ENCODE measurements at places on chromosomes 3 and 15.

DNA sequence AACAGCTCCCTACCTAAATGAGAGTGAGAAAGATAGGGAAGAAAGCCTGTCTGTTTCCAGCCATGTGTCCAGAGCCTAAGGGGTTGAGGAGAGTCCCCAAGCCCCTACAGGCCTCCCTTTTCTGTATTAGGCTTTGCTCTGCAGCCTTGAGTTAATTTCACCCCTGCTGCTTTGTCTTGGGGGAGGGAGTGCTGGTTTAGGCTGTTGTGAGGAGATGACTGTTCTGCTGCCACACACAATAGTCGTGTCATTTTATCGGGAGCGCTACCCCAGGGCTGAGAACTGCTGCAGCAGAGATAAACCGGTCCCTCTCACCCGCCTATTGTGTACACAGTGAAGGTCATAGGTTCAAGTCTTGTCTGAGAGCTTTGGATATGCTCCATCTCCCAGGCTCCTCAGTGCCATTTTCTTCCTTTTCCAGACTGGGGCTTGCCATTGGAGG, 1.4 kb downstream of the ZNF609 start:
- DNase-seq: peak; percentile 52

DNA sequence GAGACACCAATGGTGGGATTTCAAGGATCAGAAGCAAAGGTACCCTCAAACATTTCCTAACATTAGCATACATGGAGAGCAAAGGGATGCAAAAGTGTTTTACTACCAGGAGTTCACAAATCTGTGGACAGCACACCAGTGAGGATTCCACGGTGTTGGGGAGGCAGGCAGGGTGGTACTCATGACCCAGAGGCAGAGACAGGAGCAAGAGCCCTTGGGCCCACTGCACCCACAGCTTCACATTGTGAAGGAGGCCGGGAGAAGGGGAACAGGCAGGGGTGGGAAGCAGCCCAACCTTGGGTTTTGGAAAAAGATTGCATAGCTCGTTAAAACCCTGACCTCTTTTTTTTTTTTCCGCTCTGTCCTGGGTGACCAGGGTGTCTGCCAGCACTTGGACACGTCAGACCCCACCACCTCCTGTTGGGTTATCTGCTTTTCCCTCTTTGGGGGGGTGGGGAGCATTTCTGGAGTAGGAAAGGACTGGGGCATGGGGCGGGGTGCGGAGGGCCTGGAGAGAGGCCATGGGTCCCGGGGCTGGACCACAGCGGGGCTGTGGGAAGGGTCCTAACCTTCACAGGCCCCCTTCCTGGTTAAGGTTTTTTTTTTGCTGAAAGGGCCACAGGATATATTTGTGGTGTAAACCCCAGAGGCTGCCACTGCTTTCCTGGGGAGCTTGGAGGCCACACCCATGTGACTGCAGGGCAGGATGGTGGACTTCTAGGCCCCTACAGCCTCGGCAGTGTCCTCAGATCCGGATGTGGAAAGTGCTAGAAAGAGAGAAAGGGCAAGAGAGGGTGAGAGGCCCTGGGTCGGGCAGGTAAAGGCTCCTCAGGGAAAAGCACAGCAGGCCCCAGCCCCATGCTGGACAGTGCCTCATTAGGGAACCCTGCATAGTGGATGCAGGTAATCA, 12.5 kb downstream of the SH2D7 start:
- DNase-seq: no peak

GRCh38 chr3:80050826-80051601, 283.2 kb upstream of the ROBO1 start:
- no peak for DNase-seq

GRCh38 chr3:193391902-193392301, 13.3 kb upstream of the ATP13A5 start:
- no peak for DNase-seq

DNA sequence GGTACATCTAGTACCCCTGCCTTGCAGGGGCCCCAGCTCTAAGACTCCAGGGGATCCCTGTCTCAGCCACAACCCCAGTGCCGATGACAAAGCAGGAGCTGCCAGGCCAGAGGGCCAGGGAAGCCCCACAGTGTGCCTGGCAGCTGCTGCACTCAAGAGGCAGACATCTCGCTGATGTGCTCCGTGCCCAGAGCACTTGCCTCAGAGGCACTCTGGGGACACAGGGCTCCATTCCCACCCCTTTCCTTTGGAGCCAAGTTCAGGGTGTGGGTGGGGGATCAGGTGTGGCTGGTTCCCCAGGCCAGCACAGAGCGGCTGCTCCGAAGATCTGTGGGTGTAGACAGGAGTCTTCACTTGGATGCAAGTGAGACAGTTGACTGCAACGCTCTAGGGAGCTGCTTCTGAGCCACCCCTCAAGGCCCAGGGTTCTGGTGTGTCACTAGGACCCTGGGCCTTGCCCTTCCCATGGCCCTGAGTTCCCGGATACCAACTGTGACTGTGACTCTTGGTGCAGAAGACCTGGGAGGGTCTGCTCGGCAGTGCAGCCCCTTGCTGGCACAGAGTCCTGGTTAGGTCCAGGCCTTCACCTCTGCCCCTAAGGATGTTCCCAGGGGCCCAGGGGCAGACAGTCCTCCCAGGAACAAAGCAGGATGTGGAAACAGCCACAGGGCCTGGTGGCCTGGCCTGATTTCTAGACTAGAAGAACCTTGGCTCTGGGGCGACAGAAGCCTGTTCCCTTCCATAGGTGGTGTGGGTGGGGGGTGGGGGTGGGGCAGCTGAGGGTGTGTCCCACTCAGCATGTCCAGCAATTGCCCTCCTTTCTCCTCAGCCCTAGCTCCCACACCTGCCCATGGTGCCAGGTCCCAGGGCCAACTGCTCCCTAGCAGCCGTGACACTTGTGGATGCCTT, 2.5 kb downstream of the NT5DC2 start:
- DNase-seq: no peak

DNA sequence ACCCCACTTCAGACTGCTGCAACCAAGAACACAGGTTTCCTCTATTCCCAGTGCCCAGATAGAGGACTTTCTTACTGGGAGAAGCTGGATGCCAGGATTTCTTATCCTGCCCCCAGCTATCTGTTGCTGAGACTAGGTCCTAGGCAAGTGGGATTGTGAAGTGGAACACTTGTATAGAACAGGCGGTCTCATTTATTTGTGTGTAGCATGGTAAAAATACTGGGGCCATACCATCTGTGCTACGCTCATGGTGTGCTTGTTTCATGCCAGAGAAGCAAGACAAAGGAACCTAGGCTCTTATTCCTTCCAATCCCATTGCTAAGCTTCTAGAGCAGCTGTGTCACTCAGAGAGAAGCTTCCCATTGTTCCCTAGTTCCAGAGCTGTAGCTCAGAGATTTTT, 191.5 kb upstream of the EPHA6 start:
- no peak for DNase-seq

- no peak for DNase-seq
Observed at GRCh38 chr15:33680336-33680735, 288.0 kb upstream of the CHRM5 start.

Data from brain microvascular endothelial cell (primary cell).